ENCODE measurements at places on chromosomes 2 and 18.
A peak's percentile ranks its signal among the peaks of the same experiment; 100 is the strongest.

DNA sequence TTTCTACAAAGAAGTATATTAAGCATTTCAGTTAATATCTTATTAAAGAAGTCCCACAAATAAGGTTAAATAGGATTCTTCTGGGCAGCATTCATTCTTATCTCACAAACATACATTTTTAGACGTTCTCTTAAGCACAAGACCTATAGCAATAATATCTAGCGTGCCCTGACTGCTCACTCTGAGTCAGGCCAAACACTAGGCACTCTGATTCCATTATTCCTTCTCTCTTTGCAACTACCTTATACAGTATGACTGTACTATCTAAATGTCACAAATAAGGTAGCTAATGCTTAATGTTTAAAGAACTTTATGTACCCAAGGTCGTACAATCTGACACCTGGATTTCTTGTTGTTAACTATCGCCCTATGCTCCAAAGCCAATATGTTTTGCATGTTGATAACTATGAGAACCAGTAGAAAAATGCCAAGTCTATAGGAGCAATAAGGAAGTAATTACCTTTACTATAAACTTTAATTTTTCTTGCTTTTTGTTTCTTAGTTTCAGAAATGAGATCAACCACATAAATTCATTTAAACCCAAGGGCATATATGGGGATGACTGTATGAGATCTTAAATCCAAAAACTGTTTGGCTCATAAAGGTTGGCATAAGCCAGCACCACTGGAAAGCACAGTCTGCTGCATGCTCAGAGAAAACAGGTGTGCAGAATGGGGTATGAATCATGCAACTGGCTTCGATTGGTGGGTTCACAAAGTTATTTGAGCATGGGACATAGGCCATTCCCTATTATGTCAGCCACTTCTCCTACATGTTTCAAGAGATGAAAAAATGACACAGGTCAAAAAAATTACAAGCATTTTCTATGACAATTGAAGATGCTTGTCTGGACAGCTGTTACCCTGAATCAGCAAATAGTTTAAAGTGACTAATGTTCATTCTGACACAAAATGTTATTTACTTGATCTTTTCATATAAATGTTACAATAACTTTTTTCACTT is 352.0 kb downstream of the IRS1 start:
- DNase-seq, result peak; percentile 18

GRCh38 chr2:239459056-239459455 is 58.2 kb upstream of the HDAC4 start:
- DNase-seq, result no peak

DNA sequence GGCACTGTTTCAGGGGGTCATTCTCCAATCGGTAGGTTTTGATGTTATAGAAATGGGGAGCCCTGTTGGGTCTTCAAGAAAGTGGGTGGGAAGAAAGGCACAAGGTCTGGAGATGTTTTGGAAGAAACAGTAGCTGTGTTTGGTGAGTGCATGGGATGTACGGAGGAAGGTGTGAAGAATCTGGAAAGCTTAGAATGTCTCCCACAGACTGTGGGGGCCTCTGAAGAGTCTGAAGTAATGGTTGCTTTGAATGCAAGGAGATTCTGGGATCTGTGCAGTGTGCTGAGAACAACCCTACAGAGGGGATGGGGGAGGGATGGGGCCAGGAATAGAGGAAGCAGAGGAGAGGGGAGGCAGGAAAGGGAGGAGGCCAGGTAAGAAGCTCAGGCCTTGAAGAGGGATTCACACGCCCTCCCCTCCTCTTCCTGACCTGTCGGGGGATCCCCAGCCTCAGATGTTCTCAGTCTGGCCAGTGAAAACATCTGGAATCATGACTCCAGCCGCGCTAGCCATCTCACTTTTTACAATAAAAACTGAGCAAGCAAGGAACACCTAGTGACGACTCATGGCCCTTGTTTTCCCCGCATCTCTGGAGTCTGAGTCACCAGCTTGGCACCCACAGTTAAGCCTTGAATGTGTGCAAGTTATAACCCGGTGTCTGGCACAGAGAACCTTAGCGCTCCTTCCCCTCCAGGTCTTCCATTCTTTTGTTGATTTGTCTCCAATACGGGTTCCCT is 74.2 kb downstream of the SH3BP4 start:
- no peak for DNase-seq

- DNase-seq, result no peak
Measured at GRCh38 chr2:207525296-207525695, 4.5 kb upstream of the CREB1 start.

GRCh38 chr2:34848132-34848531 is 1249.0 kb upstream of the FAM98A start:
- DNase-seq, result no peak

GRCh38 chr18:45837283-45838070 is 12.0 kb downstream of the SIGLEC15 start:
- no peak for DNase-seq
